ENCODE measurements at places on chromosomes 6 and 20. TPM values are rescaled to one million over a fixed set of nuclear protein-coding genes. Genes with fewer than 3 reads are reported as not detected.

SLC35D3 gene
- total RNA-seq, result not detected

PSORS1C1 gene
- 3.4 TPM for total RNA-seq

PRRT1 gene
- not detected for total RNA-seq

MTG2 gene
- 8.8 TPM for total RNA-seq

FAM83D gene
- not detected for total RNA-seq

ID4 gene
- 72.5 TPM for total RNA-seq

MLN gene
- not detected for total RNA-seq

Data from body of pancreas (tissue), 4 donors.